GM13977 (cell line): ENCODE measurements at places on chromosomes 11 and 22.

GRCh38 chr11:61586792-61587430 lies 6.0 kb upstream of the SYT7 start:
- DNase-seq, result no peak

DNA sequence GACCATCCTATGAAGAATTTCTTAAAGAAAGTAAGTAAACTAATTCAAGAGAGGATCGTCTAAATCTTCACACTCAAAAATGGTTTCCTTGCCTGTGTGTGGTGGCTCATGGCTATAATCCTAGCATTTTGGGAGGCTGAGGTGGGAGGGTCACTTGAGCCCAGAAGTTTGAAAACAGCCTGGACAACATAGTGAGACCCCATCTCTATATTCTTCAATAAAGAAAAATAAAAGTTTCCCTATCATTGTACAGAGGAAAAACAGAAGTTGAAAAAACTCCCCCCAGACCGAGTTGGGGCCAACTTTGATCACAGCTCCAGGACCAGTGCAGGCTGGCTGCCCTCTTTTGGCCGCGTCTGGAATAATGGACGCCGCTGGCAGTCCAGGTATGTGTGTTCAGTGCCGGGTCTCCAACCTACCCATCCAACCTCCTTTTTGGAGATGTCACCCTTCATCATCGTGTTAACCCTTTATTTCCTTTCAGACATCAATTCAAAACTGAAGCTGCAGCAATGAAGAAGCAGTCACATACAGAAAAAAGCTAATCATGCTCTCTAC lies 3.0 kb downstream of the RPS25 start:
- DNase-seq, result no peak

DNA sequence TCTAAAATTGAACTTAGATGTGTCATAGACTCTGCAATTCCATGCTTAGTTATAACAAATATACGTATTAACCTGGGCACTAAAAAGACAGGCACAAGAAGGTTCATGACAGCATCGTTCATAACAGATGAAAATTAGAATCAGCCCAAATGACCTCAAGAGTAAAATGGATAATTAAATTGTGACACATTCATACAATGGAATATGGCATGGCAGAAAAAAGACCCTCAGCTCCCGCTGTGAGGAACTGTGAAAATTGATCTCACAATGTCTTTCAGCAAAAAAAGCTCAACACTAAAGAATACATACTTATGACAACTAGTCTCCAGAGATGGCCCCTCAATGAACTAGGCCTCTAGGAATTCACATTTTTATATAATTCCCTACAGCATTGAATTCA lies 386.0 kb downstream of the GUCY1A2 start:
- no peak for DNase-seq

DNA sequence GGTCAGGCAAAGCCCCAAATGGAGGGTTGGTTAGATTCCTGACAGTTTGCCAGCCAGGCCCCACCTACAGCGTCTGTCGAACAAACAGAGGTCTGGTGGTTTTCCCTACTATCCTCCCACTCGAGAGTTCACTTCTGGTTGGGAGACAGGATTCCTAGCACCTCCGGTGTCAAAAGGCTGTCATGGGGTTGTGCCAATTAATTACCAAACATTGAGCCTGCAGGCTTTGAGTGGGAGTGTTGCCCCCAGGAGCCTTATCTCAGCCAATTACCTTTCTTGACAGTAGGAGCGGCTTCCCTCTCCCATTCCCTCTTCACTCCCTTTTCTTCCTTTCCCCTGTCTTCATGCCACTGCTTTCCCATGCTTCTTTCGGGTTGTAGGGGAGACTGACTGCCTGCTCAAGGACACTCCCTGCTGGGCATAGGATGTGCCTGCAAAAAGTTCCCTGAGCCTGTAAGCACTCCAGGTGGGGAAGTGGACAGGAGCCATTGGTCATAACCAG lies 4.7 kb upstream of the TTC36 start:
- no peak for DNase-seq

DNA sequence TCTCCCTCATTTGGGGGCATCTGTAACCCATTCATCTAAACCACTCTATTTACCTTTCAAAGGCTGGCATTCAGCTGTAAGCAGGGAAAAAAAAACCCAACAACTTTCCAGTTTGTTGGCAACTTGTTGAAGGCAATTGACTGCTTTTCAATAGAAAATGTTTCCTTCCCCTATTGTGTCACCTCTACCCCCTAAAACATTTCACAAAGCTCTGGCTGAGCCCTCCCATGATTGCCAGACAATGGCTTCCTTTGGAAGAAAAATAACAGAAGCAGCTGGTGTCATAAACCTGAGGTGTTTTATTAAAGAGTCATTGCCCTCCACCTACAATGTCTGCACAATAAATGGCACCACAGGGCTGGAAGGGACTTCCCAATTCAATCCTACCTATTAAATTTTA lies 22.1 kb upstream of the PSMA1 start:
- no peak for DNase-seq

GRCh38 chr11:95359756-95360155 lies 128.8 kb upstream of the SESN3 start:
- no peak for DNase-seq

- no peak for DNase-seq
These were observed 12.1 kb downstream of the DUSP18 start for GRCh38 chr22:30655532-30655931.
